ENCODE measurements at places on chromosomes 6 and 20.

DNA sequence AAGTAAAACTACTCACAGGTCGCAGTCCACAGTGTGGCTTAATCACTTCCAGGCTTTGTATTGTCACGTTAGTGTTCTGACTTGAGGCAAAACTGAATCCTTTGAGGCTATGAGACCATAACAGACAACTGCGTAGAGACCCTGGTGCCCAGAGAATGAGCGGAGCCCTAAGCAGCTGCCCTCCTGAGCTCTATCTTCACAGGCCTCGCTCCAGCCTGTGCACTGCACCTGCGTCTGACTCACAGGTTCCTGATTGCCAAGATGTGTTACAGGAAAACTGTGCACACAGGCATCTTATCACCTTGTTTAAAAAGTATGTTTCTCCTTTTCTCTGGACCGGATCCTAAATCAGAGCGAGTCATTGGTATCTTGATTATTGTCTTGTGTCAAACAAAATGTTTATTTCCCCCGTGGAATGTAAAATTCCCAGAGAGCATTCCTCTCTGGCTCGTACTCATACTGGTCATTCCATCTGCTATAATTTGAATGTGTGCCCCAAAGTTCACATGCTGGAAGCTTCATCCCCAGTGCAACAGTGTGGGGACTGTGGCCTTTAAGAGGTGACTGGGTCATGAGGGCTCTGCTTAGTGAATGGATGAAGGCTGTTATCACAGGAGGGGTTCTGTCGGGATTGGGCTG is 25.7 kb downstream of the PRR18 start:
- no peak for DNase-seq

- DNase-seq, result no peak
Observed at GRCh38 chr6:147434516-147434915, 74.0 kb upstream of the SAMD5 start.

DNA sequence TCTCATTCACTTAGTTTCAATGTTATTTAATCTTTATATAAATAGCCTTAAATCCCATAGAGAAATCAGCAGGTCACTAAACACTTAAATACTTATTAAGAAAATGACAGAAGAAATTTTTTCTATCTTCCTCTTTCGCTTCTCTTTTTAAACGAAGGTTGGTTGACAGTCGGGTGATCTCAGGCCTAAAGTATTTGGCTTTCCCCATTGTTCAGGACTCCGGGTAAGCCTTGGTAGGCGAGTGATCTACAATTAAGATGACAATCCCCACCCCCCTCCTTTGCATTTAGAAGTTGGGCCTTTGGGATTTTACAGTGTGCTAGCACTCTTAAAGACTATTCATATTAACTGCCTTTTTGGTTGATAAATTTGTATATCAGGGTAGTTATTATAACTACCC is 19.7 kb upstream of the UTRN start:
- peak; percentile 88 for DNase-seq

DNA sequence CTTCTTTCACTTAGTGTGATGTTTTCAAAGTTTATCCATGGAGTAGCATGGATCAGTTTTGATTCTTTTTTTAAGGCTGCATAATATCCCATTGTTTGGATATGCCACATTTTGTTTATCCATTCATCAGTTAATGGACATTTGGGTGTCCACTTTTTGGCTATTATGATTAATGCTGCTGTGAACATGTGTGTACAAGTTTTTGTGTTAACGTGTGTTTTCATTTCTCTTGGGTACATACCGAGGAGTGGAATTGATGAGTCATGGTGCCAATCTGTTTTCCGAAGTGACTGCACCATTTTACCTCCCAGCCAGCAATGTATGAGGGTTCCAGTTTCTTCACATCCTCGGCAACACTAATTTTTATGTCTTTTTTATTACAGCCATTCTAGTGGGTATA is 78.4 kb upstream of the CCDC28A start:
- no peak for DNase-seq

DNA sequence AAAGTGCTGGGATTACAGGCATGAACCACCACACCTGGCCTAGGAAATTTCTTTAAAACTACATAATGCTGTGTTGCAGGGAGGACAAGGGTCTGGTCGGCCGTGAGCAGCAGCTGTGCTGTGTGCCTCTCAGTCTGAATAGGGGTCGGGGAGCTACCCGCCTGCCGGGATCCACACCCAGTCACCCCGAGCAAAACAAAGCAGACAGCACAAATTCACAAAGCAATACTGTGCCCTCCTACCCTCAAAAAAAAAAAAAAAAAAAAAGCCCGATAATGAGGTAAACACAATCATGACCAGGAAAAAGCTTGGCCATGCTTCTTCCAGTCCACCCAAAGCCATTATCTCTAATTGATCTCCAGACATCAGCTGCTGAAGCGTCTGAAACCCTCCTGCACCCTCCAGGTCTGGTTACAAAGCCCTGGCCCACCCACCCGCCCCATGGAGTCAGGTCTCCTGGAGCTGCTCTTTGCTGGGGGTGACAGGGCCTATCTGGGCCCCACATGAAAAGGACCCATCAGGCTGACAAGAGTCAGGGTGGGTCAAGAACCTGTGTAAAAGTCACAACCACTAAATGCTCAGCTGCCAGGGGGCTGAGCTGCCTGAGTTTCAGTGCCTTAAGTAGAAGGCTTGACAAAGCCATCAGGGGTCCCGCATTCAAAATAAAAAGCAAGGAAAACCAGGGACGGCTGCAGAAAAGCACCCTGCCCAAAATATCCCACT is 88.2 kb downstream of the NOL4L start:
- no peak for DNase-seq

- no peak for DNase-seq
Observed at GRCh38 chr20:16616317-16616716, 43.1 kb upstream of the KIF16B start.

Data from NCI-H226 (cell line).